ENCODE measurements at places on chromosomes 2 and 18.

DNA sequence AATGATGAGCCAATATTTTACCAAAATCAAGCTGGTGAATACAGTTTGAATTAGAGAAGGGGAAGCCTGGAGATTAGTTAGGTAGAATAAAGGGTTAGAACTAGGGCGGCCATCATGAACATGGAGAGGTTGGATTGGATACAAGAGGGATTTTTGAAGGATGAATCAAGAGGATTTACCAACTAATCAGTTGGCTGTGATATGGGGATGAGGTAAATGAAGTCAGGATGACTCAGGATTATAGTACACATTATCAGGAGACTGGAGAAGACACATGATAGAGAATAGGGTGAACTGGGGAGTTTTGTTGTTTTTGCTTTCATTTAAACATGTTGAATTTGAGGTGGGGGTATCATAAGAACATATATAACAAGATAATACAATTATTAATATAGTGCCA is 73.8 kb upstream of the PROKR1 start:
- H3K27ac ChIP-seq, result no peak overlapping the region
- no peak for DNase-seq
- H3K4me3 ChIP-seq, result no peak overlapping the region
- no peaks in the 10 kb centered on the region for H3K27me3 ChIP-seq

DNA sequence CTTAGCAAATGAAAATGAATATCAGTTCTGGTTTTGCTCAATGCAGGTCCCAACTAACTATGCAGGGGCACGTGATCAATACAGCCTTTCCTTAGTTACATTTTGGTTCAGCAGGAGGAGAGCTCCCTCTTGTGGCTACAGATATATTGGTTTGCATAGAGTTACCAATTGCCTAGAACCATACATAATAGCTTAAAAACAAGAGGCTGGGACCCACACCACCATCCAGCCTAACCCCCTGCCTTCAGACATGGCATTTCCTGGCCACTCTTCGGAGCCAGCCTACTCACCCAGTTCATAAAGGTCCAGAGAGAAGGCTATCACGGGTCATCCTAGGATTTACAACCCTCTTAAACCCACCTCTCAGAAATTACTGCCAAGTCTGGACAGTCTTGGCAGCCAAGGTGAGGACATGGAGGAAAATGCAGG is 10.5 kb downstream of the CCDC93 start:
- H3K27ac ChIP-seq, result no peak overlapping the region
- no peak overlapping the region for H3K4me3 ChIP-seq
- no peaks in the 10 kb centered on the region for H3K4me1 ChIP-seq
- H3K27me3 ChIP-seq, result no peaks in the 10 kb centered on the region
- H3K36me3 ChIP-seq, result peaks cover 36% of the 10 kb centered on the region

GRCh38 chr18:27665264-27665799 is 480.2 kb upstream of the CHST9 start:
- H3K4me3 ChIP-seq, result no peak overlapping the region
- H3K27me3 ChIP-seq, result no peaks in the 10 kb centered on the region
- 0 out of 2 replicates have a peak overlapping the region, but pooled peaks have one; percentile 13 for H3K27ac ChIP-seq
- no peaks in the 10 kb centered on the region for H3K4me1 ChIP-seq
- DNase-seq, result no peak

- no peak for DNase-seq
- no peak overlapping the region for H3K27ac ChIP-seq
- H3K36me3 ChIP-seq, result no peaks in the 10 kb centered on the region
- H3K4me1 ChIP-seq, result no peaks in the 10 kb centered on the region
- H3K4me3 ChIP-seq, result no peak overlapping the region
- H3K27me3 ChIP-seq, result no peaks in the 10 kb centered on the region
These were observed 84.2 kb upstream of the PIK3C3 start for GRCh38 chr18:41870817-41871216.

DNA sequence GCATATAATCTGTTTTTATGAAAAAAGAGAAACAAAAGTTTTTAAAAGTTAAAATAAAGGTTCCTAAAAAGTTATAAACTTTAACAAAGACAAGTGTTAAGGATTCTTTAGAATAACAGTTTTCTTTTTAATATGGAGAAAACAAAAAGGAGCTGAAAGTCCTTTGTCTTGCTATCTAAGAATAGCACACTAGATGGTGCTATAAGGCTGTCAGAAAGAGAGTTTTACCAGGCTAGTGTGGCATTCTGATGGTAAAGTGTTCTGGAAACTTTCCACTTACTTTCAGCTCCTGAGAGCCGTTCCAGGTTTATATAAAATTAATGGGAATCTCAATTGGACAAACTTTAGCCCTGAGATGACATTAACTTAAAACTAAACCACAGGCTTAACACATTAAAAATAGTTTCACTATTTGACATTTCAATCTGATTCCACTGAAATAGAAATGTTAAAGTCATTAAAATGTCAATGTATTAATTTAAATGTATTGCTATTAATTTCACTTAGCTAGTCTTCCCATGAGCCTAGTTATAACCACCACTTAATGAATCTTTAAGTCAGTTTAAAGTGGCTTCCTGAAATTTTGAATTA is 3.7 kb downstream of the FBXO48 start:
- DNase-seq, result no peak
- no peaks in the 10 kb centered on the region for H3K27me3 ChIP-seq
- H3K4me3 ChIP-seq, result no peak overlapping the region
- no peaks in the 10 kb centered on the region for H3K4me1 ChIP-seq
- H3K27ac ChIP-seq, result no peak overlapping the region
